ENCODE measurements at places on chromosomes 2 and 18.

- DNase-seq = no peak
Measured at GRCh38 chr2:231634412-231634811, 41.7 kb downstream of the TEX44 start.

- no peak for DNase-seq
Measured at GRCh38 chr2:86301711-86302202, 35.7 kb downstream of the REEP1 start.

- DNase-seq = no peak
Measured at GRCh38 chr2:38462121-38462661, 85.1 kb upstream of the ATL2 start.

DNA sequence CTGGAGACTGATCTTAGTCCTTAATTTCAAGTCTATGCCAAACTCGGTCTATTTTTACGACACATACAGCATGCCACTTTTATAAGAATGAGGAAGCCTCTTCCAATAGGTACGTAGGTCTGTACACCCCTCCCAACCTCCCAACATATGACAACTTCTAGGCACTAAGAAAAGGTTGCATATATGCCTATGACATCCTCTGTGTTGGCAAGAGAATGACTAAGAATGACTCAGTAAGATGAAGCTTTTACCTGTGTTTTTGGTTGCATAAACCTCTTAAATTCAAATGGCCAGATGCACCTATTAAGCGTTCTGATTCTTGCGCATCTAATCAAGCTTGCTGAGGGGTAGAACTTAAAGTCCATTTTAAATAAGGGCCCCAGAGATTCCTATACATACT lies 586.4 kb upstream of the ZEB2 start:
- no peak for DNase-seq

GRCh38 chr2:23617811-23618215 lies 232.8 kb downstream of the KLHL29 start:
- DNase-seq = no peak

GRCh38 chr2:12897181-12897580 lies 180.4 kb downstream of the TRIB2 start:
- no peak for DNase-seq

GRCh38 chr18:228586-228985 lies 39.3 kb downstream of the THOC1 start:
- no peak for DNase-seq

GRCh38 chr18:35620765-35621164 lies 39.2 kb downstream of the GALNT1 start:
- DNase-seq = no peak

DNA sequence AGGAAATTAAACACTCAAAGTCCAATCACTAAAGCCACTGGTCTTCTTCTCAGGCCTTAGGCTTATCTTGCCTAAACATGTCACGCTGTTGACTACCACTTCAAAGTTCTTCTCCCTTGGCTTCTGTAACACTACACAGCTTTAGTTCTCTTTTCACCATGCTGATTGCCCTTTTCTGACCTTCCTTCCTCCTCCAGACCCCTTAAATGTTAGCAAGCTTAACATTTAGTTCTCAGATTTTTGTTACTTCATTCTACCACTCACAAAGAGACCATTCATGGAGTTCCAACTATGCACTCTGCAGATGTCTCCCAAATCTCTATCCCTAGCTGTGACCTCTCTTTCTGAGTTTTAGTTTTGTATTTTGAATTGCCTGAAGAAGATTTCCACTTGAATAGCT lies 64.4 kb downstream of the TTC21B start:
- no peak for DNase-seq

GRCh38 chr2:25000503-25001324 lies 29.0 kb upstream of the DNAJC27 start:
- no peak for DNase-seq

DNA sequence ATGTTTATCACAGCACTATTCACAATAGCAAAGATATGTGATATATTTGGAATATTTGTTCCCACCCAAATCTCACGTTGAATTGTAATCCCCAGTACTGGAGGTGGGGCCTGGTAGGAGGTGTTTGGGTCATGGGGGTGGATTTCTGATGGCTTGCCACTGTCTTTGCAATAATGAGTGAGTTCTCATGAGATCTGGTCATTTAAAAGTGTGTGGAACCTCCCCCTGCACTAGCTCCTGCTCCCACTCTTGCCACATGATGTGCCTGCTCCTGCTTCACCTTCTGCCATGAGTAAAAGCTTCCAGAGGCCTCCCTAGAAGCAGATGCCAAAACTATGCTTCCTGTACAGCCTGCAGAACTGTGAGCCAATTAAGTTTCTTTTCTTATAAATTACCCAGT lies 72.2 kb upstream of the DYNC1I2 start:
- no peak for DNase-seq

- no peak for DNase-seq
Measured at GRCh38 chr2:36307441-36307840, 48.1 kb upstream of the CRIM1 start.

DNA sequence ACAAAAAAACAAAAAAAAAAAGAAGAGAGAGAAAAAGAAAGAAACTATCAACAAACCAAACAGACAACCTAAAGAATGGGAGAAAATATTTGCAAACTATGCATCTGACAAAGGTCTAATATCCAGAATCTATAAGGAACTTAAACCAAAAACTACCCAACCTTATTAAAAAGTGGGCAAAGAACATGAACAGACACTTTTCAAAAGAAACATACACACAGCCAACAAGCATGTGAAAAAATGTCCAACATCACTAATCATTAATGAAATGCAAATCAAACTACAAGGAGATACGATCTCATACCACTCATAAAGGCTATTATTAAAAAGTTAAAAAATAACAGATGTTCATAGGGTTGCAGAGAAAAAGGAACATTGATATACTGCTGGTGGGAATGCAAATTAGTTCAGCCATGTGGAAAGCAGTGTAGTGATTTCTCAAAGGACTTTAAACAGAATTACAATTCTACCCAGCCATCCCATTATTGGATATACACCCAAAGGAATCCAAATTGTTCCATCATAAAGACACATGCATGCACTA lies 7.2 kb upstream of the POLE4 start:
- no peak for DNase-seq

DNA sequence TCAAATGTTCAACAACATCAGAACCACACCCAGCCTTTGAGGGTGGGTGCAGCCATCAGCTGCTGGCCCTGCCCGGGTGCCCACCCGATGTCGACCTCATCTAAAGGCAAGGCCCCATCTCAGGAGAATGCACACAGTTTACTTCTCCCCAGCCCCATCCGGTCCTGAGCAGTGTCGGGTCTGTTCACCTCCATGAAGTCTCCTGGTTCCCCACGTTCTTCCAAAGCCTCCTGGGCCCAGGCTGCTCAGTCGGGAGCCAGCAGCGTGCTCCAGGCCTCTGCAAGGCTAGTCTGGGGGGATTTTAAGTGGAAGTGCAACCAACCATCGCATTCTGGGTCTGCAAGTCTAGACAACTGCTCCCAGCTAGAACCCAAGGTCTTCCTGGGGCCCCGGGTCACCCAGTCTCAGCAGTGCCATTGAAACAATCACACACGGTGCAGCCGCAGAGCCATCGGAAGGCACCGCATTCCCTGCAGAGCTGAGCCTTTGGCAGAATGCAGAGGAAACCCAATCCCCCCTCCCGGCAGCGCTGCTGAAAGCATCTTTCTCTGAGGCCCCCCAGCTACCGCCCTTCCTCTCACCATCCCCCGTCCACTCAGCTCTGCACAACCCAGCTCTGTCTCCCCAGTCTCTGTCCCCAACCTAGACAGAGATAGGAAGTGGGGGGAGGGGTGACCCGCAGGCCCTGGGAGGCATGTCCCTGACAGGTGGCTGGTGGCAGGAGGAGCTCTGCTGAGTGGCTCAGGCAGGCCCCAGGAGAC lies 8.5 kb downstream of the ESPNL start:
- DNase-seq = peak; percentile 32

DNA sequence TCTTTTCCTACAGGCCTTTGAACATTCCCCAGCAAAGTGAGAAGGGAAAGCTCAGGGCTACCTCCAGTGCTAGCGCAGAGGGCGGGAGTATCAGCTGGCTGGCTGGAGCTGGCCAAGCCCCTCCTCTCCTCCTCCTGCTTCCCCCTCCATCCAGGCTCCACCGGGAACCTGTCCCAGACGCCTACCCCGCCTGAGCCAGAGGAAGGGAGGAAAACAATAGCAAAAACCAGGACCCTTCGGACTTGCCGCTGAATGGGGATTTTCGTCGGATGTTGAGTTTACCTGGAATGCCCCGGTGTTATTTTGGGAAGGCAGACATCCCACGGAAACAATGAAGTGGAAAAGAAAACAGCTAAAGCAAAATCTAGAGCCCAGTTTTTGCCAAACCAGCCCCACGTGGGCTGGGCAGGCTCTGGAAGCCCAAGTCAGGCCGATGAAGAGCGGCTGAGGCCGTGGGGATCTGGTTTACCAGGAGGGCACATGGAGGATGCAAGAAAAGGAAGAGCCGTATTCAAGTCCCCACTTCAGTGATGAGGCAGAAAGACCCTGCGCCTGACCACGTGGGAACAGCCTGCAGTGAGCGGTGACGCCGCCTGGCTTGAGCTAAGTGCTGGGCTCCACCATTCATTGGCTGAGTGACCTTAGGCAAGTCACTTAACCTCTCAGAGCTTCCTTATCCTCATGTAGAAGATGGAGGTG lies 100.4 kb upstream of the LCLAT1 start:
- DNase-seq = no peak

DNA sequence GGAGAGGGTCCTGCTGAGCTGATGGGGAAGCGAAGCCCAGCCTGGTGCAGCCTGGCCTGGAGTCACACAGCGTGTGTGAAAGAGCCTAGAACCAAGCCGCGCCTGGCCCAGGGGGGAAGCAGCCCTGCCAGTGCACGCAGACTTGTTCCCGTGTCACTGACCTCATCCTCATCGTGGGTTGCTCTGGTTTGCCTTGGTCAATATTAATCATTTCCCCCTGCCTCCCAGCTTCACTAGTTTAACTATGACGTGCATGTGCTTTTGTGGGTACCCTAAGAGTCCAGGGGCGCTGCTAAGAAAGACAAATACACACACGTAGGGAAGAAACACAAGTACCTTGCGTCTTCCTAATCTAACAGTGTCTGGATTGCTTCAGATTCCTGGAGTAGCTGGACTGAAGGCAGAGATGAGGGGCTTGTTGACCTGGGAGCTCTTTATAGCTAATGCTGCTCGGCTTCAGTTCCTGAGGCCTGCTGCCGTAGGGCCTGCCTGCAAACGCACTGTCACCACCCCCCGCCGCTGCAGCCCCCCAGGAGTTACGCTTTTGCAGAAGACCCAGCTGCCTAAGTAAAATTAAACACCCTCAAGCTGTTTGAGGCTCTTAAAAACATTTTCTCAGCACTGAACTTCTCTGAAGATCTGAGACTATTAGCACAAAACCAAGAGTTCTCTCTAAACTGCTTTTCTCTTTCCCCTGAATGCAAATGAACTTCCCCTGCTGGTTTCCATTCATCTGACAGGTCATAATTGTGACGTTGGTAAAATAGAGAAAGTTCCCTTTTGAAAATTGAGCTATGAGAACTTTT lies 159.2 kb downstream of the FAM210A start:
- no peak for DNase-seq

GRCh38 chr2:208929139-208929864 lies 494.5 kb upstream of the MAP2 start:
- DNase-seq = no peak

GRCh38 chr2:38776531-38776930 lies 1.5 kb upstream of the GEMIN6 start:
- DNase-seq = no peak

- no peak for DNase-seq
Measured at GRCh38 chr2:225608136-225608535, 208.6 kb downstream of the NYAP2 start.

GRCh38 chr2:100052650-100053049 lies 89.7 kb downstream of the AFF3 start:
- no peak for DNase-seq

GRCh38 chr2:205805136-205805535 lies 122.8 kb downstream of the NRP2 start:
- DNase-seq = no peak

GRCh38 chr2:181575024-181575649 lies 81.8 kb downstream of the CERKL start:
- no peak for DNase-seq

DNA sequence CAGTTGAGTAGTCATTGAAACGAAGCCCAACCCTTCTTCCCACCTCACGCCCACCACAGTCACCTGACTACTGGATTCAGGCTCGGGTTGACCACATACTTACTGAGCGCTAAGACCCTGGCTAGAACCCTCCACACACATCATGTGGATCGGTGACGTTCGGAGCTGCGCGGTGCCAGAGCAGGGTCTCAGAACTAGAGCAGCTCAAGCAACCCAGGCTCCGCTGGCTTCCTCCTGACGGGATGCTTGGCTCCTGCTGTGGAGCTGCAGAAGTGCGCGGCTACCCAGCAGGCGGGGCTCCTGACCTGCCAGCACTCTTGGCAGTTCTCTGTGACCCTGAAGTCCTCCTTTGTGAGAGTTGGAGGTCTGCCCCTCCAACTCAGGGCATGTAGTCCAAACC lies 90.6 kb upstream of the MBOAT2 start:
- no peak for DNase-seq

- DNase-seq = no peak
Measured at GRCh38 chr2:10126632-10127026, 4.1 kb downstream of the RRM2 start.

- no peak for DNase-seq
Measured at GRCh38 chr2:240287011-240287410, 146.6 kb upstream of the OTOS start.

DNA sequence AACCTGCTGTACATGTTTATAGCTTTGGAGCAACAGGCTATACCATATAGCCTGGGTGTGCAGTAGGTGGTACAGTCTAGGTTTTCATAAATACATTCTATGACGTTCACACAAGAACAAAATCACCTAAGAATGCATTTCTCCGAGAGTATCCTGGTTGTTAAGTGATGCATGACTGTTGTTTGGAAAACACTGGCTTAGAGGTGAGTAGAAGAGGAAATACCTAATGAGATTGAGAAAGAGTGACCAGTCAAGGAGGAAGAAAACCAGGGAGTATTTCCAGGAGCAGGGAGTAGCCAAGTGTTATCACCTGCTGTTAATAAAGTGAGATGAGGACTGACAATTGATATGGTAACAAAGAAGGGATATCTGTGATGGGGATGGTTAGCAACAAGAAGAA lies 2.9 kb upstream of the ZNF892 start:
- no peak for DNase-seq

GRCh38 chr2:56185582-56186046 lies 1.8 kb downstream of the CCDC85A start:
- DNase-seq = no peak

- no peak for DNase-seq
Measured at GRCh38 chr2:60091266-60091665, 462.2 kb downstream of the BCL11A start.

DNA sequence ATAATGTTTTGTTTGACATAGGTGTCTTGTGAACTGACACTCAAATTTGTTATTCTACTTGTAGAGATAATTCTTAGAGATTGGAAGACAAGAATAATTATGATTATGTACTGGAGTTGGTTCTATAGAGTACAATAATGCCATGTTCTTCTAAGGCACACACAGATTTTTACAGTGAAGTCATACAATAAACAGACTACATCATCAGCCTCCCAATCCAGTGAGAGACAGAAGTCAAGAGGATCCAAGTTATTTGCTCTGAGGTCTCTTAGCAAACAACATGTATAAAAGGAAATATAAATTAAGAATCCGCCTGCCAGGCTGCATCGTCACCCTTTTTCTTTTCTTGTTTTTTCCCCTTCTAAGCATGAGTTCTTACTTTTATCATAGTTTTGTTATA lies 613.5 kb upstream of the SETBP1 start:
- DNase-seq = no peak

GRCh38 chr2:198053776-198054175 lies 249.4 kb downstream of the PLCL1 start:
- no peak for DNase-seq

Data from NCI-H187 (cell line).